ENCODE measurements at places on chromosomes 2 and 18.

- H3K4me1 ChIP-seq, result no peaks in the 10 kb centered on the region
- H3K27ac ChIP-seq, result no peak overlapping the region
- DNase-seq, result no peak
Measured at GRCh38 chr18:75582406-75582821, 154.9 kb upstream of the SMIM21 start.

DNA sequence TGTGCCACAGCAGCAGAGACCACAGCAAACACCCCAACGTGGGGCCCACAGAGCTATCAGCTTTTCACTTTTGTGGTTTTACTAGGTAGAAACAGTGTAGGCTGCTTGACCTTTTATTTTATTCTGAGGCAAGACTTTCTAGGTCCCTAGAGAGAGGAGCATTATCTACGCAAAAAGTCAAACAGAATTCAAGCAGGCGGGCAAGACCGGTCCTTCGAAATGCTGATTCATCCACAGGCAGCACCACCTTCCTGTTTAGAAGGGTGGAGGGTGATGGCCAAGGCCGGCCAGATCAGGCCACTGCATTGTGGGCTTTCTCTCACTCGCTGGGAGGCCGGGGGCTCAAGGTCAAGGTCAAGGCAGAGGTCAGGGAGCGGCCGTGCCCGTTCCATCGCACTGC is 573.0 kb downstream of the GALR1 start:
- no peak for DNase-seq
- no peaks in the 10 kb centered on the region for H3K36me3 ChIP-seq
- H3K4me1 ChIP-seq, result no peaks in the 10 kb centered on the region

- H3K36me3 ChIP-seq, result no peaks in the 10 kb centered on the region
- no peak overlapping the region for H3K27ac ChIP-seq
- H3K27me3 ChIP-seq, result no peaks in the 10 kb centered on the region
- no peaks in the 10 kb centered on the region for H3K4me1 ChIP-seq
Measured at GRCh38 chr2:162509288-162509968, 165.5 kb downstream of the GCA start.

DNA sequence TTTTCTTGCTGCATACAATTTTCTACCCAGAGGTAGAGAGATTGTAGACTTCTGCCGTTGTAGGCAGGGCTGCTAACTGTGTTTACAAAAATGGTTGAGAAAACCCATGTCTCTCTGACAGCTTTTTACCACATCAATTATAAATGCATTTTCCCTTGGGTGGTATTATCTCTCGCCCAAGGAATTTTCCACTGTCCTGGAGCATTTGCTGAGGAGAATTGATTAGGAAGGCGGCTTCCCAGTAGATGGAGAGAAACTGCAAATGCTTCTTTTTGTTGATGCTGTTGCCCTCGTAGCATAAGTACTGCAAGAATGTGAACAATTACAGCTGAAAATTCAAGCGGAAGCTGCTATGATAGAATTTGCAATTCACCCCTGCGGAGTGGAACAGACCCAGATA is 1007.7 kb upstream of the KLHL29 start:
- H3K27ac ChIP-seq, result no peak overlapping the region
- H3K4me1 ChIP-seq, result no peaks in the 10 kb centered on the region
- no peak for DNase-seq
- H3K4me3 ChIP-seq, result no peak overlapping the region
- no peaks in the 10 kb centered on the region for H3K36me3 ChIP-seq

GRCh38 chr18:35713545-35713944 is 132.0 kb downstream of the GALNT1 start:
- no peak overlapping the region for H3K4me3 ChIP-seq
- no peaks in the 10 kb centered on the region for H3K36me3 ChIP-seq
- no peak overlapping the region for H3K27ac ChIP-seq
- no peaks in the 10 kb centered on the region for H3K27me3 ChIP-seq

GRCh38 chr18:48924630-48925490 is 25.9 kb downstream of the SMAD7 start:
- no peaks in the 10 kb centered on the region for H3K27me3 ChIP-seq
- H3K4me3 ChIP-seq, result no peak overlapping the region
- DNase-seq, result no peak
- peak overlapping the region; percentile 80 for H3K27ac ChIP-seq
- no peaks in the 10 kb centered on the region for H3K4me1 ChIP-seq
- peaks cover 16% of the 10 kb centered on the region for H3K36me3 ChIP-seq

- H3K4me3 ChIP-seq, result no peak overlapping the region
- H3K36me3 ChIP-seq, result peaks cover 48% of the 10 kb centered on the region
- DNase-seq, result no peak
- no peak overlapping the region for H3K27ac ChIP-seq
Measured at GRCh38 chr2:95106081-95106480, 15.5 kb downstream of the MRPS5 start.

- no peak overlapping the region for H3K4me3 ChIP-seq
- no peak overlapping the region for H3K27ac ChIP-seq
- H3K27me3 ChIP-seq, result no peaks in the 10 kb centered on the region
- DNase-seq, result no peak
- no peaks in the 10 kb centered on the region for H3K36me3 ChIP-seq
- H3K4me1 ChIP-seq, result no peaks in the 10 kb centered on the region
Measured at GRCh38 chr2:39216346-39217191, 27.2 kb downstream of the CDKL4 start.

DNA sequence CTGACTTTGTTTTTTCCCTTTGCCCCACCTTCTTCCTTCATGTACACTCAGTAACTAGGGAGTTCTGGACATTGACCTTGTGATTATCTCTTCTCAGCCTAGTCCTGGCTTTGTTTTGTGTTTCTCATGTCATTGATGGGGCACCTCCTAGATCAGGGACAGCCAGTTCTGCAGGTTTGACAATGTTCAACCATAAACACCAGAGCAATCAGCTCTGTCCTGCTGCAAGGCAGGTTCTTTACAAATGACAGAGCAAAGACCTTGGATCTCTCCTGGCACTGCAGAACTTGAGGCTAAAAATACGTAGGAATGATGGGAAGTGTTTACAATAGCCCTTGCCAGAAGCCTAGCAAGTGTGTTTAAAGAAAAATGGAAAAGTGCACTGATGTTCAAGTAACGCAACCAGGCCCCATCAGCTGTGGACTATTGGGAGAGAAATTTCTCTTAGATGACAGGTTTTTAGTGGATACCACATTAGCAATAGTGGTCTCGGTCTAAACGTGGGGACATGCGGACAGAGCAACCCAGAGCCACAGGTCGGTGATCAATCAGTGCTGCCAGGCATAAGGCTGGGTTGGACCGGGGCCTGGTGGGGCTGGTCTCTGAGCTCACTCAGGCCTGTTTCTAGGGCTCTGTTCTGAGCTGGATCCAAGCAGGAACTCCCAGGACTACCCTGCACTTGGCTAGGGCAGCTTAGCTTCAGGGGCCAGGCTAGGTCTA is 76.8 kb downstream of the SOWAHC start:
- H3K36me3 ChIP-seq, result no peaks in the 10 kb centered on the region
- H3K4me1 ChIP-seq, result no peaks in the 10 kb centered on the region
- H3K4me3 ChIP-seq, result no peak overlapping the region

DNA sequence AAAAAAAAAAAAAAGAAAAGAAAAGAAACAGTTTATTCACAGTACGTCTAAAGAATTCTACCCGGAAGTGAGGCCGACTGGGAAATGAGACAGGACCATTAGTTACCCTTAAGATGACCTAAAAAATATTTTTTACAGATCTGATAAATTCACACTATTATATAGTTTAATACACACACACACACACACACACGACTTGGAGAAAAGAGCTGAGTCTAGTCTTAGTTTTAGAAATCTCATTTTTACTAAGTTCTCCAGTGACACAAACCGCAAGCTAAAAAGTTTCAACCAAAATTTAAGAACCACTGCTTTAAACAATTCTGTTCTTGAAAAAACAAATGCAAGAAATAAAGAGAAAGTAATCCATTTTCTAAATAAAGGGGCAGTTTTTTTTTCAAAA is 27.1 kb downstream of the ST3GAL5 start:
- H3K4me1 ChIP-seq, result peaks cover 21% of the 10 kb centered on the region
- H3K27ac ChIP-seq, result no peak overlapping the region
- H3K27me3 ChIP-seq, result no peaks in the 10 kb centered on the region
- no peak overlapping the region for H3K4me3 ChIP-seq
- H3K36me3 ChIP-seq, result no peaks in the 10 kb centered on the region

GRCh38 chr2:127080226-127080937 is 26.6 kb downstream of the BIN1 start:
- no peak for DNase-seq
- peaks cover 100% of the 10 kb centered on the region for H3K4me1 ChIP-seq
- H3K27ac ChIP-seq, result peak overlapping the region; percentile 97
- no peak overlapping the region for H3K4me3 ChIP-seq
- no peaks in the 10 kb centered on the region for H3K36me3 ChIP-seq

DNA sequence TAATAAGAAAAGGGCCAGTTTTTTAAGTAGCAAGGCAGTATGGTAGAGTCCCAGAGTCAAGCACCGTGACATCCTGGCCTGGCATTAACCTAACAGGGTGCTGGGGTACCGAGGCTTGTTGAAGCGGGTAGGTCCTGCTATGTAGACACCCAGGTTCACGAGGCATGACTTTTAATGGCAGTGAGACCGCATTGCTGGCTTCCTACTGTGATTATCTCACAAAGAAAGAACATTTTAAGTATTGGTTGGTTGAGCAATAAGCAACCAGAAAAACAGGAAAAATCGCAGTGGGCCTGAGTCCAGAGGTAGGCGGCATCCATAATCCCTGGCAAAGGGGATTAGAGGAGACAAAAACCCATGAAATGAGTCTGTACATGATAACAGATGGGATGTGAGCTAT is 927.9 kb upstream of the ACVR2A start:
- no peak overlapping the region for H3K27ac ChIP-seq
- H3K36me3 ChIP-seq, result no peaks in the 10 kb centered on the region
- no peak overlapping the region for H3K4me3 ChIP-seq
- H3K27me3 ChIP-seq, result no peaks in the 10 kb centered on the region

DNA sequence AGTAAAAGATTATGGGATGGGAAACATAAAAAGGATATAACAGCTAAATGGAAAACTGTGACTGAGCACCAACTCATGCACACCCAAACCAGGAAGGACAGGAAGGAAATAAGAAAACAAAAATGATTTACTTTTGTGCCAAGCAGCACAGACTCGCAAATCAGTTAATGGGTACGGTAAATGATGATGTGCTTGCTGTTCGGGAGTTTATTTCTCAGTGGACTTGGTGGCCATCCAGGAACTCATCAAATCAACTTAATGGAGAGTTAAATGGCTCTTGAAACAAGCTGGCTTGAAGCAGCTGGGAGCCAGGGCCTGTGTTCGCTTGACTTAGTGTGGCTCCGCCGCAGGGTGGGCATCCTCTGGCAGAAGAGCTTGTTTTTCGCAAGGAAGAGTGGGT is 36.2 kb downstream of the MTCL1 start:
- DNase-seq, result no peak
- no peaks in the 10 kb centered on the region for H3K27me3 ChIP-seq
- H3K4me3 ChIP-seq, result no peak overlapping the region
- H3K4me1 ChIP-seq, result no peaks in the 10 kb centered on the region
- no peak overlapping the region for H3K27ac ChIP-seq
- H3K36me3 ChIP-seq, result no peaks in the 10 kb centered on the region

DNA sequence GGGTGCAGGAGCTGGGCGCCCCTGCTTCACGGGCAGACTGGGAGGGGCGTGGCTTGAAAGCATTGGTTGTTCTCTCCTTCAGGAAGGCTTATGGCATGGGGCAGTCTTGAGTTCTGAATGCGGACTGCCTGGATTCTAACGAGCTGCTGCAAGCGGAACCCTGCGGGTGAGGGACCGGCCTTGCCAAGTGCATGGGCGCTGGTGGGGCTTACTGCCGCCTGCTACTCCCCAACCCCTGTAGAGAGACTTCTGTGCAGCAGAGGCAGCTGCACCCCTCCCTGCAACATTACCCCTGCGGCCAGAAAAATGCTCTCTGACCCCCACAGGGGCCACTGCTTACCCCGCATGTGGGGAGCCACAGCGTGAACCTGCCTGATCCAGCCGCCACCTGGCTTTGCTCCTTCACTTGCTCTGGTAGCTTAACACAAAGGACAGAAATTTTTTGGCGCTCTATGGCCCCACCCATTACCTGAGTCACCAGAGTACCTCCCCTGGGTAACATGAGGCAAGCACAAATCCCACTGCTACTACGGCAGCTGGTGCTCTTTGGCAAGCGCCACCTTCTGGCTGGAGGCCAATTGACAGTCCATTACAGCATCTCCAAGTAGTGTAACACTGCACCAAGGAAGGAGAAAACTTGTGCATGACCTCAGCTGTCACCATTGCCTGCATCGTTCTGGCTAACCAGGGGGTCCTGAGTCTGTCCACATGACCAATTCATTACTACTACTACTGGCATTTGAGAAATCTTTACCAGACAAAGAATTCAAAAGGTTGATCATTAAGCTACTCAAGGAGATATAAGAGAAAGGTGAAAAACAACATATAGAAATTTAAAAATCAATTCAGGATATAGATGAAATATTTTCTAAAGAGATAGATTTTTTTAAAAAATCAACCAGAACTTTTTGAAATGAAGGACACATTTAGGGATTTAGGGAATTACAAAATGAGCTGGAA is 35.4 kb downstream of the MYL12B start:
- peak overlapping the region; percentile 66 for H3K27ac ChIP-seq
- H3K27me3 ChIP-seq, result no peaks in the 10 kb centered on the region
- no peaks in the 10 kb centered on the region for H3K36me3 ChIP-seq
- H3K4me3 ChIP-seq, result peak overlapping the region; percentile 60
- DNase-seq, result peak; percentile 71

- no peak overlapping the region for H3K27ac ChIP-seq
- no peaks in the 10 kb centered on the region for H3K4me1 ChIP-seq
- no peak for DNase-seq
- no peak overlapping the region for H3K4me3 ChIP-seq
- no peaks in the 10 kb centered on the region for H3K27me3 ChIP-seq
Measured at GRCh38 chr2:194556629-194557028, 1100.4 kb upstream of the SLC39A10 start.

- H3K27ac ChIP-seq, result no peak overlapping the region
- H3K36me3 ChIP-seq, result no peaks in the 10 kb centered on the region
Measured at GRCh38 chr2:236904389-236905263, 181.1 kb upstream of the COPS8 start.

- H3K4me3 ChIP-seq, result no peak overlapping the region
- no peak overlapping the region for H3K27ac ChIP-seq
- no peaks in the 10 kb centered on the region for H3K4me1 ChIP-seq
- no peak for DNase-seq
- no peaks in the 10 kb centered on the region for H3K36me3 ChIP-seq
- no peaks in the 10 kb centered on the region for H3K27me3 ChIP-seq
Measured at GRCh38 chr2:15147591-15147990, 413.5 kb downstream of the NBAS start.

GRCh38 chr2:229201521-229201920 is 69.6 kb downstream of the PID1 start:
- no peaks in the 10 kb centered on the region for H3K27me3 ChIP-seq
- no peaks in the 10 kb centered on the region for H3K4me1 ChIP-seq
